ENCODE measurements at places on chromosomes 6 and 20.
A peak's percentile ranks its signal among the peaks of the same experiment; 100 is the strongest.

DNA sequence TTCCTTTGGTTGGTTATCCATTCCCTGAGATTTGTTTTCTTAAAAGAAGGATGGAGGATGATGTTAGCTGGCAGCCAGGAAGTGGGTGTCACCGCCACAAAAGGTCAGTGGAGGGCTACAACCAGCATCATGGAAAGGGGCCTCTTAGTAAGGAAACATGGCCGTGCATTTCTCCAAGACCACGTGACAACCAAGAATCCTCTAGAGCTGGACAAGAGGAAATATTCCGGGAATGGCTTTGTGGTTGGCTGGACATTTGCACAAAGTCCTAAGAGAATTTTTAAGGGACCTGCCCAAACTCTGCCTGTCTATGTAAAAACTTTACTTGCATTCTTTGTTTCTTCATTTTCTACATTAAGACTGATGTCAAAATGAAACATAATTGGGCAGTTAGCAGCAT lies 399.9 kb upstream of the MARCKS start:
- DNase-seq: no peak

GRCh38 chr6:17986656-17987446 lies 584 bp downstream of the KIF13A start:
- DNase-seq: peak; percentile 8

- DNase-seq: no peak
Measured at GRCh38 chr6:112923940-112924587, 576.9 kb downstream of the RFPL4B start.

GRCh38 chr20:38842558-38842981 lies 37.1 kb downstream of the PPP1R16B start:
- DNase-seq: no peak

GRCh38 chr20:46343348-46343974 lies 35.2 kb upstream of the CDH22 start:
- DNase-seq: peak; percentile 66

DNA sequence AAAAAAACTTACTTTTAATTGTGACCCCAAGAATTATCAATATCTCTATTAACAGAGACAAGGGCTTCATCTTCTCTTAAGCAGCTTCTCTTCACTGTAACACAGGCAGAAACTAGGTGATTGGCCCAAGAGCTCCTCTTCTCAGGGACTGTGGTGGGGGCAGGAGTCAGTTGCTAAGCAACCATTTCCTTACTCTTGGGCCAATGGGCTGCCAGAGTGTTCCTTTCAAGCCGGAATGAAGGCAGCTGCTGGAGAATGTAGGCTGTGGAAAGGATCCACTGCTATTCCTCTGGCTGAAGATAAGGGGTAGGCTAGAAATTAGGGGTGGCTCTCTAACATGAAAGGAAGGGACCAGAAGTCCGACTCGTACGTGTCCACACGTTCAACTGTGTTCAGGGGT lies at the start of gene SEL1L2:
TSS of gene SEL1L2 (minus strand) at position 150 of the 400 bp plus-strand sequence. CDS start at position 70, 80 bp downstream.
- DNase-seq: no peak

- DNase-seq: no peak
Measured at GRCh38 chr6:6351511-6352025, 31.1 kb upstream of the F13A1 start.
